ENCODE measurements at places on chromosomes 1 and 21.

DNA sequence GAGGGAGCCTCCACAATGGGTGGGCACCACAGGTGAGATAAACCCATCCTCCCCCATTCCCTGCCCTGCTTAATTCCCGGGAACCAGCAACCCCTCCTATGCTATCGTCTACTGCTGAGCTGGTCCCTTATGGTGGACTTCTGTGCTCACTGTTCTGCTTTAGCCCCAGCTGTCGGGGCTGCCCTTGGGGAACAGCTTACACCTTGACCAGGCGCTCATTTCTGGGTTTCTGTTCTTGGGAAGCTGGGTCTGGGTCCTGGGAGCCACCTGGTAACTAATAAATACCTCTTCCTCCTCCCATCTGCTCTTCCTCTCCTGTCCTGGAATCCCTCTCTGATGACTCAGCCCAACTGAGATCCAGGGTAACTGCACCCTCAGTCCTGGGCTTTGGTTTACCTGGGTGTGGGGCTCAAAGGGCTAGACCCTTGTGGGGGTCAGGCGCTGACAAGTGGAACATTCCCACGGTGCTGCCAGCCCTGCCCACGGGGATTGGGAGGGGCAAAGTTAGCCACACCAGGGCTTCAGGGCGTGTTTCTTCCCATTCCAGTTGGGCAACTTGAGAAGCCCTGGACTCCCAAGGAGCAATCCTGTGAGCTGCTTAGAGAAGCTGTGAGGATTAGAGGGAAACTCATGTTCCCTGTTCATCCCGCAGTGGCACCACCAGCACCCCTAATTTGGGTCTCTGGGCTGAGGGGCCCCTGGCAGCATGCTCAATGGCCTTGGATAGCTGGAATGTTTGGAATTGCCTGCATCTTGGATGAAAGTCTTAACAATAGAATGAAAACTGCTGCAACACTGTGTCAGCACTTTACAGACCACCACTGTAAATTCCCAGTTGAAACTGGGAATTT, 1.6 kb downstream of the PCAT6 start:
- DNase-seq, result no peak

DNA sequence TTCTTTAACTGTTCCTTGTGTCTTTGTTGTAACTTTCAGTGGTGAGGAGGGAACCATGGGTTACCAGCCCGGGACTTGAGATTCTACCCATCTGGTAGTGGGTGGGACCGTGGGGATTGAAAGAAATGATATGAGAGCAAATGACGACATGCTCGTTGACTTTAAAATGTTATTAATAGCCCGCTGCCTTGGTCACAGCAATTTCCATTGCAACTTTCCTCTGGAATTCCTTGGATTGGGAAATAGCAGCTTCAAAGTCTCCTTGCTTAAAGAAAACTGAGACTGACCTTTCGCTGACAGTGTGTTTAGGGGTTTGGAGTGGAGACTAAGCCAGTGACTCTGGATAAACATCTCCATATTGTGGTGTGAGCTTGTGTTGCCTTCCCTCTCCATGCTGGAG, 44.2 kb upstream of the MARK1 start:
- DNase-seq, result no peak

DNA sequence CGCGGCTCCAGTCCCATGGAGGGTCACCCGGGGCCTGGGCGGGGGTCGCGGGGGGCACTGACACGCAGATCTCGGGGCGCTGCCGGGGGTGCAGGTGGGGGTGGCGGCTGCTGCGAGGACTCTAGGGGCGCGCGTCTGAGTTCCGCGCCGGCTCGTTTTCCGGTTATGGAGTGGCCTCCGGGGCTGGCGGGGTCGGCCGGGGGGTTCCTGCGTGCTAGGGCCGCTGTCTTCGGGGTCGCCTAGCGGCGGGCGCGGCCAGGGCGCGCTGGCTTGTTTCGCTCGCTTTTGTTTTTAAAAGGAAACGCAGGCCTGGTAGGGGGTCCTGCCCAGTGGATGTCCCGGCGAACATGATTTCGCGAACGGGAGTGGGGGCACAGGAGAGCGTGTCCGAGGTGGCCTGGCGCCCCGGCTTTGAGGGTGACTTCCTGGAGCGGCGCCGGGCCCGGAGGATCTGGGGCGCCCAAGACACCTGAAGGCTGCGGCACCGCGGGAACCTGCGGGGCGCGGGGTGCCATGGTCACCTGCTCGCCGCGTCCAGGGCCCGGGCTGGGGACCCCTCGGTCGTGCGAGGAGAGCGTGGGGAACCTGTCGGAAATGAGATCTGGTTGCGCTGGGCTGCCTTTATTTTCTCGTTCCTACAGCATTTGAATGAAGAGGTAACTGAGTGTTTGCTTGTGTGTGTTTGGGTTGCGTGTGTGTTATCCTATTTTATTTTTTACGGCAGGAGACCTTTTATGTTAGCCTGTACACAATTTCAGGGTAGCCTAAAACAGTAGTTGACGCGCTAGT, 618 bp downstream of the ETS2 start:
- no peak for DNase-seq

GRCh38 chr1:33762962-33763361, 100.9 kb upstream of the HMGB4 start:
- no peak for DNase-seq

GRCh38 chr1:10625076-10625475, 150.3 kb downstream of the PEX14 start:
- no peak for DNase-seq

GRCh38 chr1:153921803-153922075, 1.0 kb downstream of the GATAD2B start:
- no peak for DNase-seq

- DNase-seq, result no peak
These were observed 5.6 kb downstream of the PRELP start for GRCh38 chr1:203481196-203481595.

DNA sequence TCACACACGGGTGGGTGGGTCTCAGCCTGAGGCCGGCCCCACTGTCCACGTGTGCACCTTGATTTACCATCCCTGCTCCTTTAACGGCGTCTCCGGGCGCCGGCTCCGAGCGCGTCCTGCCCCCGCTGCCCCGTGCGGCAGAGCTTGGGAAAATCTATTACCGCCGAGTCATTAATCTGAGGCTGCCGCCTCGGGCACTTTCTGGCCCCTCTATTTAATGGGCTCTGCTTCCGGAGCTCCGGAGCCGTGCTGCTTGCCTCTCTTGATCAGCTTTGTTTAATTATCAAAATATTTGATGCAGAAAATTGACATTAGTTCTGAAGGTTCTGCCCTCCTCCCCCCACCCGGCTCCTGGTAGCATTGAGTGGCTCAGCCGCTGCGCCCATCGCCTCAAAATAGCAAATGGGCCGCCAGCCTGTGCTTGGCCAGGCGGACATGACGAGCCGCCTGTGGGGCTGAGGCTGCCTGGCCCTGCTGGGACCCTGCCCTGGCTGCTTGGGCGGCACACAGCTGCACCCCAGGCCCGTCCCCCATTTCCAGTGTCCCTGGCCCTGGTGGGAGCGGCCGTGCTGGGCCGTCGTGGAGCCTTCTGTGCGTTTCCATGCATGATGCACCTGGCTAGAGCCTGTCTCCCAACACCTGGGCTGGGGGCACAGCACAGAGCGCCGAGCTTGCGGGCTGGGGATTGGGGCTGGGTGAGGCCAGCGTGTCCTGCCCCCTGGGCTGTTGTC, 81.6 kb upstream of the TTC34 start:
- DNase-seq, result no peak

GRCh38 chr1:15727866-15728534, 8.1 kb upstream of the SLC25A34 start:
- no peak for DNase-seq

- no peak for DNase-seq
These were observed 217.1 kb downstream of the NFIA start for GRCh38 chr1:61299463-61299862.

DNA sequence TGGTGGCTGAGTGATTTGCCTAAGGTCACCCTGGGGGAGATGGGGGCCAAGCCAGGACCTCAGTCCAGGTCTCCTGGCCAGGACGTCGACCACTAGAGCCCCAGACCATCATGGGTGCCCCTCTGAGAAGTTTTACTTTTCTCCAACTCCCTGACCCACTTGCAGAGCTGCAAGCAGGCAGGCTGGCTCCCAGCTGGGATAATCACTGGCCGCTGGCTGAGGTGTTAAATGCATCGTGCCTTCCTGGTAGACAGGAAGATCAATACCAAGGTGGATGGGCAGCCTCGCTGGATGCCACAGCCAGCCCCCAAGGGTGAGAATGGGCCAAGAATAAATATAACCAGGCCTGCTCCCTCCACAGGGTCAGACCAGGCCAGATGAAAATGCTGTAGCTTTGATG, 106.2 kb downstream of the EPHB2 start:
- no peak for DNase-seq

GRCh38 chr1:103854279-103854678, 104.6 kb downstream of the AMY1C start:
- DNase-seq, result no peak

GRCh38 chr1:168408539-168408865, 127.8 kb downstream of the TBX19 start:
- DNase-seq, result no peak

DNA sequence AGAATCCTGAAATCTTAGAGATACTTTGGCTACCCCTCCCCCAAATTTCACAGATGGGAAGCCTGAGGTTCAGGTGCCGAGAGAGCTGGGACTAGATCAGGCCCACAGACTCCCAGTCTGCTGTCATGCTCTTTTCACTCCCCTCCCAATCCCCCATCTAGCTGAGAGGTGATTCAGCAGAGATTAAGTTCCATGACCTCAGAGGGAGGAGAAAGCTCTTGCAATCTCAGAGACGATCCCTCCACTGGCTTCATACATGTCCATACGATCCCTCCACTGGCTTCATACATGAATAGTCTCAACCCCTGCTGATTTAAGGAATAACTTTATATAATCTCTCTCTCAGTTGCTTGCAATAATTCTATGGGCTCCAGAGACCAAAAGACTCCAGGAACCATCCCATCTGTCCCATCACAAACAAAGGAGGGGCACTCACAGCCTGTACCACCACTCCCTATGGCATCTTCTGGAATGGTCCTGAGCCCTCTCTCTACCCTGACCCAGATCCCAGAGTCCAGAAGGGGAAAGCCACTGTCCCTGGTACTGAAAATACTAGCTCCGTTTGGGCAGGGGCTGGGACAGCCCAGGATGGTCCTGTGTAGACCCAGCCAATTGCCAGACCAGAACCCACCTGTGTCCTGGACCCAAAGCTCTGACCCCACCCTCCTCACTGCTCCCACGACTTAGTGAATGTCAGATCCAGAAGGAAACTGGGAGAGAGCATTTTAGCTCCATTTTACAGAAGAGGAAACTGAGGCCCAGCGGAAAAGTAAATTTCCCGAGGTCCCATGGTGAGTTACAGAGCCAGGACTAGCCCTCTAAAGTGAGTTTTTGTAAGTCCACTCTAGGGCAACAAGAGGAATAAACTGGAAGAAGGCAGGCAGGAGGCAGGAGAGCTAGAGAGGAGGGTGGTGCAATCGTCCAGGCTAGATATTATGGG, 27.1 kb downstream of the RIMS3 start:
- DNase-seq, result no peak

DNA sequence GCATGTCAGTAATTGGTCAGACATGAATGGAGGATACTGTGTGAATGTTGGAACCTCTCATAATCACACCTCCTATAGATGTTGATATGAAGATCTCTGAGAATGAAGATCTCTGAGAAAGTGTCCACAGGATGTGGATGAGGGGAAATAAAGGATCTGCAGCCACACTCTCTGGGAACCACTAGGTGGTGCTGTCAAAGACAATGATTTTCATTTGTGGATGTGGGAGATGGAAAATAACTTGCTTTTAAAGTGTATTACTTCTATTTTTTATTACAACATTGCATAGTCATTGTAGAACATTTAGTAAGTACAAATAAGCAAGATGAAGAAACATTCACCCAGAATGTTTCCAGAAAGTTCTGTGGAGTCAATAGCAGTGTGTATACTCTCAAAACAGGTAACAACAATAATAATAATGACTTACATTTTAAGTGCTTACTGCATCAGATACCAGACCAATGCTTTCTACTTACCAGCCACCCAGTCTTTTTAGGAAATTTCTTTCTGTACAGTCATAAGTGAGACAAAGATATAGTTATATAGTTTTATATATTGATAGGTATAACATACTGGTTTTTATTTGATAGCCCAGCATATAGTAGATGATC, 128.2 kb downstream of the ATG4C start:
- DNase-seq, result no peak

DNA sequence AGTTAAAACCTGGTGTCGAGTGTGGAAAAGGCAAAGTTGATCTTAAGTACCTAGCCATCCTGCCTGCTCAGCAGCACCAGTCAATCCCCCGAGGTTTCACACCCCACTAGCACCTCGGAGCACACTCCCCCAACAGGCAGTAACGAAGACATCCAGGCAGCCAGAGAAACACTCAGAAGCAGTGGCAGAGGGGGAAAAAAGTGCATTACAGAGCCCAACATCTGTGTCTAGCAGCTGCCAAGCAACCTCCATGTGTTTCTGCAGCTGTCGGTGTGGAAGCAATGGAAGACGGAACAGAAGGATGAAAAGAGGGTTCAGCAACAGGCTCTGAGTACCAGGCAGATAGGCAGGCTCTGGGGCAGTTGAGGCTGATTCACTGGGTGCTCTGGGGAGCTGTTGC, 73.4 kb upstream of the PROX1 start:
- no peak for DNase-seq

DNA sequence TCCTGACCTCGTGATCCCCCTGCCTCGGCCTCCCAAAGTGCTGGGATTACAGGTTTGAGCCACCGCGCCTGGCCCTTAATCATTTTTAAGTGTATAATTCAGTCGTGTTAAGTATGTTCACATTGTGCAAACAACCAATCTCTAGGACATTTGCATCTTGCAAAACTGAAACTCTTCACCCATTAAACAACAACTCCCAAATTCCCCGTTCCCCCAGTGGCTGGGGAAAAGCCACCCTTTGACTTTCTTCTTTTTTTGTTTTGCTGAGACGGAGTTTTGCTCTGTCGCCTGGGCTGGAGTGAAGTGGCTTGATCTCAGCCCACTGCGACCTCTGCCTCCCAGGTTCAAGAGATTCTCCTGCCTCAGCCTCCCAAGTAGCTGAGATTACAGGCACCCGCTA, 6.5 kb upstream of the THEMIS2 start:
- DNase-seq, result no peak

DNA sequence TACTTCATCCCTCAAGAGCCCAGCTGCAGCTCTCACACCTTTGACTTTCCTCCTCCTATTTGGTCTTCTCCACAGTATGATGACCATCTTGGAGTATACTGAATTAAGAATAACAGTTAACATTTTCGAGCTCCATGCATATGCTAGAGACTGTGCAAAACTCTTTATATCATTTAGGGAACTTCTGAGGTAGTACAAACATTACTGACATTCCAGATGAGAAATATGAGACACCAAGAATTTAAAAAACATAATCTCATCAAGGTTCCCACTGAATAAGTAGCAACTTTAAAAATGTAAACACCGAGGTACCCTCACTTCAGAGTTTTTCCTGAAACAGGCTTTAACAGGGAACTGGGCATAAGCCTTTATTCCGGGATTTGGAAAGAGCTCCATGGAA, 22.7 kb downstream of the FMO3 start:
- DNase-seq, result no peak

DNA sequence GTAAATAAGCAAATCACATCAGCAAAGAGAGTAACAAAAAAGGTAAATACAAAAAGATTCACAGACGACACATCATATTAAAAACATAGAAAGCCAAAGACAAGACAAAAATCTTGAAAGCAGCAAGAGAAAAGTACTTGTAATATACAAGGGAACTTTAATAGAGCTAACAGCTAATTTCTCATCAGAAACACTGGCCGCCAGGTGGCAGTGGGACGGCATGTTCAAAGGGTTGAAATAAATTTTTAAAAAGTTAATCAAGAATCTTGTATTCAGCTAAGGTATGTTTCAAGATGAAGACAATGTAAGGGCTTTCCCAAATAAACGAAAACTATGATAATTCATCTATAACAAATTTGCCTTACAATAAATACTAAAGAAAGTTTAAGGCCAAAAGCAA, 358.1 kb downstream of the LRRIQ3 start:
- no peak for DNase-seq

- no peak for DNase-seq
These were observed 71.0 kb downstream of the RD3 start for GRCh38 chr1:211420845-211421454.
